ENCODE measurements at places on chromosomes 5 and 9. TPM values are rescaled to one million over a fixed set of nuclear protein-coding genes. Genes with fewer than 3 reads are reported as not detected.
A peak's percentile ranks its signal among the peaks of the same experiment; 100 is the strongest.

GRCh38 chr9:83560169-83560826 is 22.1 kb upstream of the FRMD3 start:
- H3K27me3 ChIP-seq = no peaks in the 10 kb centered on the region
- no peaks in the 10 kb centered on the region for H3K4me1 ChIP-seq
- H3K27ac ChIP-seq = no peak overlapping the region
- no peak overlapping the region for H3K4me3 ChIP-seq
- no peak for DNase-seq

GRCh38 chr5:132612846-132613245 is 45.1 kb upstream of the IL13 start:
- no peak for DNase-seq
- peaks cover 1% of the 10 kb centered on the region for H3K36me3 ChIP-seq
- no peaks in the 10 kb centered on the region for H3K27me3 ChIP-seq
- no peak overlapping the region for H3K27ac ChIP-seq
- H3K4me1 ChIP-seq = no peaks in the 10 kb centered on the region

Gene PDGFRB
- 5.9 TPM for total RNA-seq

Gene RABGAP1
- total RNA-seq = 55.4 TPM

DNA sequence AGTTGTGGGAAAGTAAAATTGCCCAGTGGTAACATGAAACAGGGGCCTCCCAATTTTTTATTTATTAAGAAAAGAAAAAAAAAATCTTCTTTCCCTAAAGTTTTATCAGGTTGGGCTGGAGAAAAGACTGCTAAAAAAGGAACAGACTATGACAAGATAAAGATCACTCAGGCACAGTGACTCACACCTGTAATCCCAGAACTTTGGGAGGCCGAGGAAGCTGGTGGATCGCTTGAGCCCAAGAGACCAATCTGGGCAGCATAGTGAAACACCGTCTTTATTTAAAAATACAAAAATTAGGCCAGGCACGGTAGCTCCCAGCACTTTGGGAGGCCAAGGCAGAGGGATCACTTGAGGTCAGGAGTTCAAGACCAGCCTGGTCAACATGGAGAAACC is 312.5 kb downstream of the CETN3 start:
- peak overlapping the region; percentile 85 for H3K27ac ChIP-seq
- no peaks in the 10 kb centered on the region for H3K27me3 ChIP-seq
- no peak overlapping the region for H3K4me3 ChIP-seq
- H3K4me1 ChIP-seq = peaks cover 36% of the 10 kb centered on the region
- H3K36me3 ChIP-seq = no peaks in the 10 kb centered on the region

DNA sequence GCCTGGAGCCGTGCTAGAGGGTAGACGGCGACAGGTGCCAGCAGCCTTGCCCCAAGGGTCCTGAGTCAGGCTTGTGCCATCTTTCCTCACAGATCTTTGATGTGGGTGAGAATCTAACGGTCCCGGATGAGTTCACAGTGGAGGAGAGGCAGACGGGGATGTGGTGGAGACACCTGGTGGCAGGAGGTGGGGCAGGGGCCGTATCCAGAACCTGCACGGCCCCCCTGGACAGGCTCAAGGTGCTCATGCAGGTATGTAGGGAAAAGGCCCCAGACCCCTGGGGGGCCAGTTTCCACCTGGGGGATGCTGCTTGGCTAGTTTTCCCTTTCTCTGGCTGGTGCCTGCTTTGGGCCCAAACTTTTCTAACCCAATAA is 24.0 kb downstream of the PTGES2 start:
- no peaks in the 10 kb centered on the region for H3K27me3 ChIP-seq
- H3K27ac ChIP-seq = peak overlapping the region; percentile 55
- H3K4me3 ChIP-seq = no peak overlapping the region
- DNase-seq = peak; percentile 56
- peaks cover 8% of the 10 kb centered on the region for H3K36me3 ChIP-seq
- H3K4me1 ChIP-seq = peaks cover 22% of the 10 kb centered on the region

Gene TMEM252
- total RNA-seq = not detected

DNA sequence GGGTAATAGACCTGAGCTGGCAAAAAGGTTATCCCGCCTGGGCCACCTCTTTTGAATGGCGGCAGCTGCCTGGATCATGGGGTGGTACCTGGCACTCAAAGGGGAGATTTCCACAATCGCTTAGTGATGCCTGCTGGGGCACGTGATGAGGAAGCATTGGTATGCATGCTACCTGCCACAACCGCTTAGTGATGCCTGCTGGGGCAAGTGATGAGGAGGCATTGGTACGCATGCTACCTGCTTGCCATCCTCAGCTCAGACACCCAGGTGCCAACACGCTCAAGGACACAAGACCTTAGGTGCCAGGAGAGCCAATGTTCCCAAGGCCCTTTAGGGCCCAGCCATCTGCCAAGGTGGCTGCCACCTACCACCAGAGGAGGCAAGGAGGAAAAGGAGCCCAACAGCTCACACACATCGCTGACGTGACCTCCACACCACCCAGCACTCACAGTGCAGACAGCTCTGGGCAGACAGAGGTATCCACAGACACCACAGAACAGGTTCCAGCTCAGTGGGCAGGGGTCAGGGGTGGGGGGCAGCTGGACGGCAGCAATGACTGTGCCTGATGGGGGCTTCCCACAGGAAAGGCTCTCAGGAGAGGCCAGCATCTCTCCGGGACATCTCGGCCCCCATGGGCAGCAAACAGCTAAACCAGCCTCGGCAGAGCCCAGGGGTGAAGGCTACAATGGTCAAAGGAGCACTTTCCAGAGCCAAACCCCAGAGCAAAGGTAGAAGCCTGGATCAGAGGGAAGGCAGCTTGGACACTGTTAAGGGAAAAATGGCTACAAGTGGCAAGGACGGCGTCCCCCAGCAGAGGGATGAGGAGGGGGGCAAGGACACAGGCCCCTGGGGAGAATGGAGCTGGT is 43.0 kb upstream of the SARDH start:
- DNase-seq = no peak
- peaks cover 9% of the 10 kb centered on the region for H3K4me1 ChIP-seq
- no peaks in the 10 kb centered on the region for H3K27me3 ChIP-seq
- no peak overlapping the region for H3K4me3 ChIP-seq
- H3K27ac ChIP-seq = no peak overlapping the region
- H3K36me3 ChIP-seq = peaks cover 14% of the 10 kb centered on the region

DNA sequence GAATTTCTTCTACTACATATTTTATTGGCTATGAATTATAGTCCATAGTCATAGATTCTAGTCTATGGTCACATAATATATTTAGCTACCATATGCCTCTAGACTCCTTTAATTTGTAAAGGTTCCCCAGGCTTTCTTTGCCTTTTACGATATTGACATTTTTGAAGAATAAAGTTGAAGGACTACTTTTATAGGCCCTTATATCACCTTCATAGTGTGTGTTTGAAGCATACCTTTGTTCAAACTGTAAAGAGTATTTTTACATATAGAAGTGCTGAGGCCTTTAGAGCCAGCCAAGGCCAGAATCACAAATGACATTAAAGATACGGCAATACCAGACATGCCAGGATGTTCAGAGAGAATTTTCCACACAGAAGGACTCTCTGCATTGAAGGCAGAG is 147.0 kb downstream of the GABRG2 start:
- no peak for DNase-seq
- no peak overlapping the region for H3K27ac ChIP-seq
- H3K36me3 ChIP-seq = no peaks in the 10 kb centered on the region
- H3K27me3 ChIP-seq = no peaks in the 10 kb centered on the region

DNA sequence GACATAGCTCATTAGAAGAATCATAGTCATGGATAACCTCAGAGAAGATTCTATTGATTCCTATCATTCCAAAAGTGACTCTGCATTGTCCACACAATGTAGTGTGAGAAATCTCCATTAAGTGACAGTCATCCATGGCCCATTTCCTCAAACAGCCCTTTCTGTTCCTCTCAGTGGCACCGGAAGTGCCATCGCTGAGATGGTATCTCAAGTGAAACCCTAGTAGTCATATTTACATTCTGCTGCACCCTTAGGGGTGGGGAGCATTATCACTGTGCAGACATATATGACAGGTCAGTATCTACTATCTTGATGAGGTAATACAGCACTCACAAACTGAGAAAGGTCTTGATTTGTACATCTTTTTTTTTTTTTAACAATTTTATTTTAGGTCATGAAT is 55.4 kb upstream of the MIER3 start:
- peaks cover 30% of the 10 kb centered on the region for H3K4me1 ChIP-seq
- H3K27me3 ChIP-seq = no peaks in the 10 kb centered on the region
- H3K27ac ChIP-seq = no peak overlapping the region
- DNase-seq = no peak
- no peak overlapping the region for H3K4me3 ChIP-seq

- H3K27ac ChIP-seq = no peak overlapping the region
- H3K27me3 ChIP-seq = no peaks in the 10 kb centered on the region
- no peaks in the 10 kb centered on the region for H3K36me3 ChIP-seq
- no peak for DNase-seq
- H3K4me3 ChIP-seq = no peak overlapping the region
Observed at GRCh38 chr9:73871636-73872035, 625.5 kb upstream of the RORB start.

DNA sequence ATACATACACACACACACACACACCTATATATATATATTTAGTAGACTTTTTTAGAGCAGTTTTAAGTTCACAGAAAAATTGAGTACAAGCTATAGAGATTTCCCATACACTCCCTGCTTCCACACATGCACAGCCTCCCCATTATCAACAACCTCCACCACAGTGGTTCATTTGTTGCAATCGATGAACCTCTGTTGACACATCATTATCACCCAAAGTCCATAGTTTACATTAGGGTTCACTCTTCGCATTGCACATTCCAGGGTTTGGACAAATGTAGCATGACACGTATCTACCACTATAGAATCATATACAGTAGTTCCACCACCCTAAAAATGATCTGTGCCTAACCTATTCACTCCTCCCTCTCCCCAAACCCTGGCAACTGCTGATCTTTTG is 111.0 kb downstream of the PPP2R2B start:
- H3K4me3 ChIP-seq = no peak overlapping the region
- H3K27ac ChIP-seq = no peak overlapping the region
- H3K36me3 ChIP-seq = no peaks in the 10 kb centered on the region

Gene SOWAHA
- total RNA-seq = 3.7 TPM

DNA sequence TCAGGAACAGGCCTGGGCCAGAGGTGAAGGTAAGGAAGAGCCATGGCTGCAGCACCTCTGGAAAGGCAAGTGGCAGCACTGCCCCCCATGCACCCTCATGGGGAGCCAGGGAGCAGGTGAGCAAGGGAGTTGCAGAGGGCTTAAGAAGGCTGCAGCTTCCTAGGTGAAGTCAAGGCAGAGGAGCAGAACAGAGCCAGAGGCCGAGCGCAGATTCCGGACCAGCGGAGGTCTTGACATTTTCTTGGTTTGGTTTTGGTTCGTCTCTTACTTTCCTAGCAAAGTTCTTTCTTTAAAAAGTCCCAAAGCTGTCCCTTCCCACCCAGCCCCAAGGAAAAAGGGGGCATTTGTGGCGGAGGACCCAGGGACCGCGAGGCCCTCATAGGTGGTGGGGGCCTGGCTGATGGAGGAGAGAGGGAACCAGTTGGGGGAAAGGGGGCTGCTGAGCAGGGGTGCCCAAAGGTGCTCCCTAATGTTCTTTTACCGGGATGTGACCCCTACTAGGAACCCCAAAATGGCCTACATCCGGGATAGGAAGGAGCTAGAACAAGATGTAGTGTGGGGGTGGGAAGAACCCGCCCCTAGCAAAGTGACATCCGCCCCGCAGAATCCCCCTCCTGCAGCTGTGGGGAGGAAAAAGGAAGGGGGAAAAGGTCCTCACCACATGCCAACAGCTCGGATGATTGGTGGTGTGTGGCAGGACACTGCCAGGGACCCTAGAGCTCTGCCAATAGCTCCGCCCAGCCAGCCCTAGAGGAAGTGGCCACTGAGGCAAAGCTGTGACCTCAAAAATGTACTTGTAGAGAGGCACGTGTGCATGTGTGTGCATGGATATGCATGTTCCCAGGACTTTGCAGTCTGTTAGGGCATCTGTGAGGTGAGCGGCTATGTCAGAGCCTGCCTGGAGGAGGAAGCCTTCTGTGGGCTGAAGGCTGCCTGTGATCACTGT is 914 bp upstream of the CD72 start:
- H3K36me3 ChIP-seq = no peaks in the 10 kb centered on the region
- no peak for DNase-seq
- no peaks in the 10 kb centered on the region for H3K4me1 ChIP-seq

Gene LVRN
- 0.42 TPM for total RNA-seq

Gene TRIO
- total RNA-seq = 92.0 TPM

GRCh38 chr5:174852143-174852542 is 127.8 kb downstream of the MSX2 start:
- H3K36me3 ChIP-seq = no peaks in the 10 kb centered on the region
- no peak overlapping the region for H3K4me3 ChIP-seq
- H3K4me1 ChIP-seq = no peaks in the 10 kb centered on the region

- H3K4me3 ChIP-seq = no peak overlapping the region
- no peaks in the 10 kb centered on the region for H3K27me3 ChIP-seq
- H3K36me3 ChIP-seq = no peaks in the 10 kb centered on the region
- H3K4me1 ChIP-seq = no peaks in the 10 kb centered on the region
- DNase-seq = peak; percentile 7
- H3K27ac ChIP-seq = no peak overlapping the region
Observed at GRCh38 chr9:88748566-88749261, 213.7 kb downstream of the NXNL2 start.

Gene PDLIM4
- total RNA-seq = not detected

- DNase-seq = no peak
- no peak overlapping the region for H3K27ac ChIP-seq
Observed at GRCh38 chr5:54673523-54674225, 156.1 kb downstream of the SNX18 start.

Gene DIMT1
- 31.8 TPM for total RNA-seq

Gene ADRB2
- not detected for total RNA-seq

- H3K27me3 ChIP-seq = no peaks in the 10 kb centered on the region
- no peak for DNase-seq
- H3K4me1 ChIP-seq = peaks cover 3% of the 10 kb centered on the region
- no peak overlapping the region for H3K4me3 ChIP-seq
Observed at GRCh38 chr9:131273146-131273855, 3.0 kb downstream of the FAM78A start.

Gene IRX4
- total RNA-seq = not detected

DNA sequence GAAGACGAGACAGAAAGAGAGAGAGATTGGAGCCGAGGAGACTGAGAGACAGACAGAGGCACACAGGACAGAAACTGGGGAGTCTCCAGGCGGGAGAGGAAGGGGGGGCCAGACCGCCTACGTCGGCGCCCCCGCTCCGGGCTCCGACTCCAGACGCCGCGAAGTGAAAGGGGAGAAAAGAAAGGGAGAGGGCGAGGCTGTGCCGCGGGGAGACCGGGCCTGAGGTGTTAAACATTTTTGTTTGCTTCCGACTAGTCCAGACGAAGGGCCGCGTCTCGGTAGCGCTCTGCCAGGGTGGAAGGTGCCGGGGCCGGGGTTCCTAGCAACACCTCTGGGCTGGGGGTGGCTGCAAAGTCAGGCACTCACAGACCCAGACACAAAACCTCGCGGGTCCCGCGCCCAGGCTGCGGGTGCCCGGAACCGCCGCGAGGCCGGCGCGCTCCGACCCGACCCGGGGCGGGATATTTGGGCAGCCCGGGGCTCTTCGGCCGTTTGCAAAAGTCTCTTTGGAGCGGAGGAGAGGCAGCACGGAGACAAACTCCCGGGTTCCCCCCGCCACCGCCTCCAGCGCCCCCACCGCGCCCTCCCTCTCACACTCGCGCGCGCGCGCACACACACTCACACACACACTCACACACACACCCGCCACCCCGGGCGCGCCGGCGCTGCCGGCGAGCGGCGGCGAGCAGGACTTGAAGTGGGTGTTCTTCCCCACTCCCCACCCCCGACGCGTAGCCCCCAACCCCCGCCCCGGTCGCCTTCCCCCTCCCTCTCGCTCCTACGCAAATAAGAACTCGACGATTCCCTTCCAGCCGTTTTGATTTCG is 626 bp upstream of the FST start:
- H3K4me3 ChIP-seq = peak overlapping the region; percentile 44
- no peaks in the 10 kb centered on the region for H3K36me3 ChIP-seq
- H3K4me1 ChIP-seq = peaks cover 10% of the 10 kb centered on the region
- DNase-seq = no peak
